ENCODE measurements at places on chromosomes 7 and 10. TPM values are rescaled to one million over a fixed set of nuclear protein-coding genes. Genes with fewer than 3 reads are reported as not detected.
A peak's percentile ranks its signal among the peaks of the same experiment; 100 is the strongest.

Gene COL17A1
- 328 TPM for total RNA-seq

Gene IGFBP3
- 30.9 TPM for total RNA-seq

DNA sequence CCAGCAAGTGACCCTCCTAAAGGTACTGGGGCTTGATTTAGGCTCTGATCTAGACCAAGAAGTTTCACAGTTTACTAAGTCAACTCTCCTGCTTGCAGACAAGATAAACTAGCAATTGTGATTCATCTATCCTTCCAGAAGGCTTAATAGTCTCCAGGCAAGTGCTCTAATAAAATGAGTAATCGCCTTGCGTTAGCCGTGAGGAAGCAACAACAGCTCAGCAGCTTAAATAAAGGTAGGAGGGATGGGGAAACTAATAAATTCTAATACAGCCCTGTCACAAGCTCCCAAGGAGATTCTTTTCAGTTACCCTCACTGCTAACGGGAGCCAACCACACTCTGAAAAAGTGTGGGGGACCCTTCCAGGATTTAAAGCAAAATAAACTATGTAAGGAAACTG lies 48.4 kb downstream of the FRMD4A start:
- DNase-seq = no peak

- peak; percentile 19 for DNase-seq
These were observed 89.3 kb downstream of the BEND7 start for GRCh38 chr10:13439313-13440184.

Gene FKBP6
- not detected for total RNA-seq

- no peak for DNase-seq
These were observed 7.6 kb downstream of the NDST2 start for GRCh38 chr10:73803680-73804286.

DNA sequence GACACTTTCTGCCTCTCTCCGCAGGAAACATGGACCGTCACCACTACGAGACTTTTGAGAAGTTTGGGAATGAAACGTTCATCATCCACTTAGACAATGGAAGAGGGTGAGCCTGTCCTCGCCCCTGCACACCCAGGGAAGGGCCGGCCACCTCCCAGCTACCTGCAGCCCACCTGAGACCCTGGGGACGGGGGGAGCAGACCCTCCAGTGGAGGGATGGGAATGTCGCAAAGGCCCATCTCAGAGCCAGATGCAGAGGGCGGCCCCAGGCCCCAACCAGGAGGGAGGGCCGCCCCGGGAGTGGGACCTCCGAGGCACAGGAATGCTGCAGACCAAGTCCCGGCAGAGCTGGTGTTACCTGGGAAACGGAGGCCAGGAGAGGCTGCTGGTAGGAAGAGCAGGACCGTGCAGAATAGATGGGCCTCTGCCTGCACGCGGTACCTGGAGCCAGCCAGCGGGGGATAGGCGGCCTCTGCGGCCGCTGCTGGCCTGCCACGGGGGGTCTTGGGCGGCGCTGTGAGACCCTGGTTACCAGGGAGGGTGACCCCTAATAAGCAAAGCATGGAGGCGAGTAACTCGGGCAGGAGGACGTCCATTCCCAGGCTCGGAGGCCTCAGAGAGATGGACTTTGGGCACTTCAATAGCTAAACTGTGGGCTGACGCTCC lies 32.9 kb upstream of the FOXL3 start:
- DNase-seq = no peak

GRCh38 chr10:102801978-102802377 lies 35.2 kb downstream of the CYP17A1 start:
- DNase-seq = no peak

DNA sequence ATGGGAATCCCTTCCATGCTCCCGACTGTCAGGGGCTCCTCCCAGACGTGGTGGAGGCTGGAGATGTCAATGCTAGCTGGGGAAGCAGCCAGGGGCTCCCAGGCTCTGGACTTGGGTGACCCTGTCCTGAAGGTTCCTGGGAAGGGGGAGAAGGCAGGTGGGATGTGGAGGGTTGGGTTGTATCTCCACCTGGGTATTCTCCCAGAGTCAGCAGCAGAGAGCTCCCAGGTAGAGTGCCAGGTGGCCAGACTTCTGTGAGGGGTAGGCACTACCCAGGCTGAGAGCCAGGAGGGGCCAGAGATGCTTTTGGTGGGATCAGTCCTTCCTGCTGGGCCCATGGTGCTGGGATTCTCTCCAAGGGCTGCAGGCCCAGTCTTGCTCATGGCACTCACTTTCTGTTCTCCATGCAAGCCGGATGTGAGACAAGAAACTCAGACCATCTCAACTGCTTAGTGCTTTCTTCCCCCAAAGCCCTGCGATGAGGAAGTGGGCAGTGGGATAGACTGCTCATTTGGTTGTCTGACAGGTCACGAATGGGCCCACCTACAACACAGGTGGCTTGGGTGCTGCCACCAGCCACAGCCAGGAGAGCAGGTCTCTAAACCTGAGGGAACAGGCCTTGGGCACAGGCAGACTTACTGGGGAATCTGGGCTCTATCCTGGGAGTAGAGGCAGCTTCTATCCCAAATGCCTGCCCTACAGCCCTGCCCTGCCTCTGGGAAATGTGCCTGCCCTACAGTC lies 52.5 kb upstream of the CAMK2B start:
- DNase-seq = no peak

Gene BMPER
- 1.2 TPM for total RNA-seq

- no peak for DNase-seq
These were observed 27.0 kb upstream of the KCNK18 start for GRCh38 chr10:117170244-117170643.

DNA sequence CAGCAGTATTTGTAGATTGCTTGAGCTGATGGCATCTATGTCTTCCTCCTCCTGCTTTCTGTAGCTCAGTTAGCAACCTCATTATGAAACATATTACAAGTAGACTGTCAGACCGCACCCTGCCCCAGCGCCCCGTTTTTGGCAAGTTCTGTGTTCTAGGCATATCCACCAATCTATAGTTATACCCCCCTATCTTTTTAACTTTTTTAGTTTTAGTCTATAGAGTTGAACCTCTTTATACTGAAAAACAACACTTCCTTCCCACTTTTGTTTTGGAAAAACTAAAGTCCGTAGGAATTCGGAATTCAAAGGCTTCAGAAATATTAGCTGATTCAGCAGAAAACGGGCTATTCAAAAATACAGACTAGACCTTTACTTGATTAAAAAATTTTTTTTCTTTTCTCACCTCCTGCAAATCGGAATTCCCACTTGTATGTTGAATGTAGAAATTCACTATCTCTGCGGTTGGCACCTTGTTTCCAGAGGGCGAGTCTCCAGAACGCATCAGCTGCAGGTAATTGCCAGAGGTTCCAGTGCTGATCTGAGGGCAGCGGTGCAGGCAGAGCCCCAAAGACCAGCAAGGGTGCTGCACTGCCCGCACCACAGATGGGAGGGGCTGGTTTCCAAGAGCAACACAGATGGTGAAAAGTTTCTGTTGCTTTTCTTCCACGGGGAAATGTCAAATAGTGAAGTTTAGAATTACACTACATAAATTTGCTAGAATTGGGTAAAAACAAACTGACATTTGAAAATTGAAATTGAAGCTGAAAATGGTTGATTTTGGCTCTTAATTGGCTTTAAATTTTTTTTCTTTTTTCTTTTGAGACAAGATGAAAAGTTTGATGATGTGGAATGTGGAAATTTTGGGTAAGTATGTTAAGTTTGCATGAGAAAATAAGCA lies 2.2 kb upstream of the FZD8 start:
- no peak for DNase-seq

DNA sequence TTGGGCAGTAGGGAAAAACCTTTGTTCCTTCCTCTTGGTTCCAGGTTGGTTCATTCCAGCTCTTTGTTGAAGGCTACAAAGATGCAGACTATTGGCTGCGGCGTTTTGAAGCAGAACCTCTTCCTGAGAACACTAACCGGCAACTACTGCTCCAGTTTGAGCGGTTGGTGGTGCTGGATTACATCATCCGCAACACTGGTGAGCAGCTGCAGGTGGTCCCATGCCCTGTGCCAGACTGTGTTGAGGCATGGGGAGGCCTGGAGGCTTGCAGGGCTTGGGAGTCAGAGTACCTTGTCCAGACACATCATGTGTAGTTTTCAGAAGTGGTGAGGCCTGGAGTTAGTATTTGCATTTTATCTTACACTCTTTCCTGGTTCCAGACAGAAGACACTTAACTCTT lies 16.3 kb downstream of the PI4K2A start:
- DNase-seq = no peak

DNA sequence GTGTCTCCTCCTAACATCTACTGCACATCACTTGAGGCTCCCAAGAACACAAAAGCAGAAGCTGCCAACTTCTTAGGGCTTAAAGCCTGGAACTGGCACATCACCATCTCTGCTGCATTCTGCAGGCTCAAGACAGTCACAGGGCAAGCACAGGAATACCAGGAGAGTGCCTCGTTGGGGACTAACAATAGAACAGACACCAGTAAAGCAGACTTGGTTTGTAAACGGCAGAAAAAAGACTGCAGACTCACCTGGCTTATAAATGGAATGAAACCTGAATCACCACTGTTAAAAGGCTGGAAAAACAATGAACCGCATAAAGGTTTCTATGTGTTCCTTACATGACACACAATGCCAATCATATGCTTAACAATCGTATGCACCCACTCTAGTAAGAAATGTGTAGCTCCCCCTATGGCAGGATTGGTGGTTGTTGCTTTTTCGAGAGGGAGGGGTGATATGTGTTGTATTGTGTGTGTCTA lies 12.8 kb downstream of the RHEB start:
- DNase-seq = no peak
